ENCODE measurements at places on chromosomes 6 and 20. TPM values are rescaled to one million over a fixed set of nuclear protein-coding genes. Genes with fewer than 3 reads are reported as not detected.

SGK2 gene
- total RNA-seq = not detected

SLA2 gene
- 0.19 TPM for total RNA-seq

GRCh38 chr6:163173741-163174140, 240.8 kb upstream of the QKI start:
- H3K4me1 ChIP-seq = no peaks in the 10 kb centered on the region
- no peak overlapping the region for H3K27ac ChIP-seq
- H3K4me3 ChIP-seq = no peak overlapping the region
- no peaks in the 10 kb centered on the region for H3K36me3 ChIP-seq
- H3K27me3 ChIP-seq = no peaks in the 10 kb centered on the region

- peak; percentile 83 for DNase-seq
- no peaks in the 10 kb centered on the region for H3K4me1 ChIP-seq
- no peaks in the 10 kb centered on the region for H3K36me3 ChIP-seq
- no peaks in the 10 kb centered on the region for H3K27me3 ChIP-seq
- H3K27ac ChIP-seq = no peak overlapping the region
Measured at GRCh38 chr6:159151266-159151855, 17.8 kb upstream of the FNDC1 start.

DNA sequence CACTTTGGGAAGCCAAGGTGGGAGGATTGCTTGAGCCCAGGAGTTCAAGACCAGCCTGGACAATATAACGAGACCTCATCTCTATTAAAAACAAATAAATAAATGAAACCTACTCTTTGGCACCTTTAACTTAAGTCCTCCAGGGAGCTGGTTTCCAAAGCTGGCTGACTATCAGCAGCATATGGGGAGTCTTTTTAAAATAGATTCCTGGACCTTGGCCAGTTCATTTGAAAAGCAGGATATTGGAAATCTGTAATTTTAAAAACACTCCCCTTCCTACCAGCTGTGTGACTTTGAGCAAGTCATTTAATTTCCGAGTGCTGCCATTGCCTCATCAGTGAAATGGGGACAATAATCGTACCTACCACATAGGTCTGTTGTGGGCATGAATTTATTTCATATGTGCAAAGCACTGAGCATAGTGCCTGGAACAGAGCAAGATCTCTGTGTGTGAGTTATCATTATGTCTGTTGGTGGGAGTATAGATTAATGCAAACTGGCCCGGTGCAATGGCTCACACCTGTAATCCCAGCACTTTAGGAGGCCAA, 40.9 kb upstream of the PTPN1 start:
- H3K4me3 ChIP-seq = no peak overlapping the region
- no peak for DNase-seq
- H3K36me3 ChIP-seq = no peaks in the 10 kb centered on the region
- no peaks in the 10 kb centered on the region for H3K4me1 ChIP-seq

PHACTR3 gene
- not detected for total RNA-seq

DNA sequence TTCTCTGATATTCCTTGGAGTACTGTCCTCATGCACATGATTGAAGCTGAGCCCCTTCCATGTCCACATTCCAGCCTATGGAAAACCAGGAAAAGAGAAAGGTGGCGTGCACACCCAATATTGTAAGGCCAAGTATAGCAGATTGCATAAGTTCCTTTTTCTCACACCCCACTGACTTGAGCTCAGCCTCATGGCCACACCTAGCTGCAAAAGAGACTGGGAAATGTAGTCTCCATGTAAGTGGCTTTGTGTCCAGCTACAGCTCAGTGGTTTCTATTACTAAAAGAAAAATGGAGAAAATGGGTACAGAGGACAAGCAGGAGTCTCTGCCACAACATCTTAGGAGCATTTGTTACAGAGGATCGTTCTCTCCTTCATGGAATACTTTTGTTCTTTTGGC, 10.8 kb upstream of the UST start:
- H3K27ac ChIP-seq = no peak overlapping the region
- H3K4me3 ChIP-seq = no peak overlapping the region
- no peak for DNase-seq

C2 gene
- total RNA-seq = not detected

GRCh38 chr20:41534842-41535241, 83.3 kb downstream of the CHD6 start:
- H3K36me3 ChIP-seq = peaks cover 24% of the 10 kb centered on the region
- H3K4me3 ChIP-seq = no peak overlapping the region
- H3K27ac ChIP-seq = no peak overlapping the region
- no peaks in the 10 kb centered on the region for H3K4me1 ChIP-seq
- H3K27me3 ChIP-seq = no peaks in the 10 kb centered on the region
- DNase-seq = no peak

GRCh38 chr6:79223611-79224404, 10.7 kb downstream of the HMGN3 start:
- no peak for DNase-seq
- H3K4me3 ChIP-seq = no peak overlapping the region
- H3K36me3 ChIP-seq = no peaks in the 10 kb centered on the region
- H3K27me3 ChIP-seq = no peaks in the 10 kb centered on the region

- no peaks in the 10 kb centered on the region for H3K36me3 ChIP-seq
- no peak for DNase-seq
- H3K4me3 ChIP-seq = no peak overlapping the region
- no peaks in the 10 kb centered on the region for H3K4me1 ChIP-seq
- H3K27me3 ChIP-seq = no peaks in the 10 kb centered on the region
Measured at GRCh38 chr6:84556541-84557335, 207.7 kb downstream of the TBX18 start.

- no peaks in the 10 kb centered on the region for H3K4me1 ChIP-seq
- no peaks in the 10 kb centered on the region for H3K27me3 ChIP-seq
- DNase-seq = no peak
Measured at GRCh38 chr6:125363039-125363823, 61.5 kb upstream of the HDDC2 start.

GSTA2 gene
- total RNA-seq = not detected

DNA sequence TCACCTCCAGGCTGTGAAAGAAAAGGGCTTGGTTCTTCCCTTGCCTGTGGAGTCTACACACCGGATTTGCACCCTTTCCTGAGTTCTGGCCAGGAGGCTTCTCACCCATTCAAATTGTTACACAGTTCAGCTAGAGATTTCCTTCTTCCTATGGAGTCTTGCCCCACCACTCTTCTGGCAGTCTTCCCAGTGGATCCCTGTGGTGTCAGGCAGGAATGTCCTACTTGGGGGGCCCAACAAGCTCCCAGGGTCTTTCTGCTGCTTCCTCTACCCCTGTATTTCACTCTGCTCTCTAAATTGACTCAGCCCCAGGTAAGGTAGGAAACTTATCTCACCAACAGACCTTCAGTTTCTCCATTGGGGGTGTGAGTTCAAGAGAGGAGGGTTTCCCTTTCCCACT, 14.0 kb upstream of the CST9L start:
- no peak overlapping the region for H3K27ac ChIP-seq
- no peaks in the 10 kb centered on the region for H3K27me3 ChIP-seq
- DNase-seq = no peak

GRCh38 chr6:107877968-107878367, 53.9 kb upstream of the SCML4 start:
- no peak overlapping the region for H3K4me3 ChIP-seq
- H3K4me1 ChIP-seq = peaks cover 8% of the 10 kb centered on the region
- H3K36me3 ChIP-seq = peaks cover 25% of the 10 kb centered on the region
- no peak overlapping the region for H3K27ac ChIP-seq

DNA sequence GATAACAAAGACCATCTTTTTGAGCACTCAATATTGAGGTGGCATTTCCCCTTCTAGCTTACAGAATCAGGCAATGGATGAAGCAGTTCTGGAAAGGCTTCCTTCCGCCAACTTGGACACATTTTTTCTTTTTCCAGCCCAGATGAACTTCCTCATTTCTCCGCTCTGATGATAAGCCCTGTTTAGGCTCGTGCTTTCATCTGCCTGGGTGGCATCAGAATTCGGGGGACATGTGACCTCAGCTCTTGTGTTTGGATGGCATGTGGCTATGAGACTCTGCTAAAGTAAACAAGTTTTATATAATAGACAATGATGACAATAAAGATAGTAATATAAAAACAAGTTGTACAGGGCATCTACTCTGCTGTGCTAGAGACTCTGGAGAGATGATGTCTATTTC, 796.7 kb downstream of the DHX35 start:
- H3K27me3 ChIP-seq = no peaks in the 10 kb centered on the region
- no peak overlapping the region for H3K4me3 ChIP-seq
- H3K36me3 ChIP-seq = no peaks in the 10 kb centered on the region
- 0 out of 2 replicates have a peak, but pooled peaks cover 4% of the 10 kb centered on the region for H3K4me1 ChIP-seq
- no peak overlapping the region for H3K27ac ChIP-seq

MYB gene
- total RNA-seq = 11.8 TPM

- H3K4me3 ChIP-seq = no peak overlapping the region
- no peak for DNase-seq
- peaks cover 21% of the 10 kb centered on the region for H3K4me1 ChIP-seq
Measured at GRCh38 chr20:40781327-40782042, 92.4 kb upstream of the MAFB start.

AHI1 gene
- 9.5 TPM for total RNA-seq

- no peaks in the 10 kb centered on the region for H3K4me1 ChIP-seq
- H3K36me3 ChIP-seq = no peaks in the 10 kb centered on the region
- no peak for DNase-seq
- H3K27me3 ChIP-seq = no peaks in the 10 kb centered on the region
- no peak overlapping the region for H3K27ac ChIP-seq
Measured at GRCh38 chr6:166259296-166259977, 48.8 kb downstream of the PRR18 start.

DNA sequence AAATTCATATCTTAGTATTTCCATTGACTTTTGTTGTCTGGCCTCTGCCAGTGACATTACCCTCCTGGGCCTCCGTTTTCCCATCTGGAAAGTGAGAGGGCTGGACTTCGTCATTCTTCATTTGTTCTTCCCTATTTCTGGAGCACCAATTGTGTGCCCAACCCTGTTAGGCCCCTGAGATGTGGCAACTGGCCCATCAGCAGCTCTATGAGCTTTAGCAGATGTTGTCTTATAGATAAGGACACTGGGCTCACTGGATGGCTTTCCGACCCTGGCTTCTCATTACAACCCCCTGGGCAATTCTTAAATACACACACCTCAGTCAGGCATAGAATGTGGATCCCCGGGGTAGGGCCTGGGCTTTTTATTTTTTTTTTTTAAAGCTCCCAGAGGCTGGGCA, 14.7 kb downstream of the PABPC1L start:
- H3K27me3 ChIP-seq = no peaks in the 10 kb centered on the region
- no peak for DNase-seq
- no peak overlapping the region for H3K27ac ChIP-seq
- no peaks in the 10 kb centered on the region for H3K4me1 ChIP-seq

LSM14B gene
- 32.3 TPM for total RNA-seq

DNA sequence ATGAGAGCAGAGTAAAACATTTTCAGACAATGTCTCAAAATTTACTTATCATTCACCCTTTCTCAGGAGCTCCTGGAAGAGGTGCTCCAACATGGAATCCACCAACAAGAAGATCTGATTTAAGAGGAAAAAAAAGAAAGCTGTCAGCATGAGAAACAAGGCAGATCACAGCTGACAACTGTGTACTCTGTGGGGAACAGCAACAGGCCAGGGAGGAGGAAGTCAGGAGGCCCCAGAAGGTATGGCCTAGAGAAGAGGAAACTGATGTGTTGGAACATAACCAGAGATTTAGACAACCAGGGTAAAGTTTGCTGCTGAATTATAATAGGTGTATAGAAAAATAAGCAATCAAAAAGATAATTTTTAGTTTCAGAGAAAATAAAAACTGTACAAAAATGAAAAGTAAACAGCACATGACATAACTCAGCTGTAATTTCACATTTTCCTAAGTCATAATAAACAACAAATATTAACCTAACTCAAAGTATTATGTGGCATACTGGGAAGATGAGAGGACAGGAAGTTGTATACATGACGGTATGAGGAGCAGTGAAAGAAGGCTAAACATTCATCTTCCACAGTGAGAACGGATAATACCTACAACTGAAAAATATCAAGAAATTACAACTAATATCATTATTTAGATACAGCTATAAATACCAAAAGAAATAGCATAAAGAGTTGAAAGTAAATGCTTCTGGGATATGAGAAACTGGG, 113.6 kb upstream of the EMILIN3 start:
- no peaks in the 10 kb centered on the region for H3K27me3 ChIP-seq
- H3K4me1 ChIP-seq = peaks cover 17% of the 10 kb centered on the region
- H3K36me3 ChIP-seq = 0 out of 2 replicates have a peak, but pooled peaks cover 3% of the 10 kb centered on the region
- H3K27ac ChIP-seq = peak overlapping the region; percentile 43

- DNase-seq = no peak
- no peak overlapping the region for H3K4me3 ChIP-seq
- H3K27me3 ChIP-seq = no peaks in the 10 kb centered on the region
- H3K4me1 ChIP-seq = no peaks in the 10 kb centered on the region
Measured at GRCh38 chr6:109019911-109020310, 74.7 kb downstream of the SESN1 start.

DNA sequence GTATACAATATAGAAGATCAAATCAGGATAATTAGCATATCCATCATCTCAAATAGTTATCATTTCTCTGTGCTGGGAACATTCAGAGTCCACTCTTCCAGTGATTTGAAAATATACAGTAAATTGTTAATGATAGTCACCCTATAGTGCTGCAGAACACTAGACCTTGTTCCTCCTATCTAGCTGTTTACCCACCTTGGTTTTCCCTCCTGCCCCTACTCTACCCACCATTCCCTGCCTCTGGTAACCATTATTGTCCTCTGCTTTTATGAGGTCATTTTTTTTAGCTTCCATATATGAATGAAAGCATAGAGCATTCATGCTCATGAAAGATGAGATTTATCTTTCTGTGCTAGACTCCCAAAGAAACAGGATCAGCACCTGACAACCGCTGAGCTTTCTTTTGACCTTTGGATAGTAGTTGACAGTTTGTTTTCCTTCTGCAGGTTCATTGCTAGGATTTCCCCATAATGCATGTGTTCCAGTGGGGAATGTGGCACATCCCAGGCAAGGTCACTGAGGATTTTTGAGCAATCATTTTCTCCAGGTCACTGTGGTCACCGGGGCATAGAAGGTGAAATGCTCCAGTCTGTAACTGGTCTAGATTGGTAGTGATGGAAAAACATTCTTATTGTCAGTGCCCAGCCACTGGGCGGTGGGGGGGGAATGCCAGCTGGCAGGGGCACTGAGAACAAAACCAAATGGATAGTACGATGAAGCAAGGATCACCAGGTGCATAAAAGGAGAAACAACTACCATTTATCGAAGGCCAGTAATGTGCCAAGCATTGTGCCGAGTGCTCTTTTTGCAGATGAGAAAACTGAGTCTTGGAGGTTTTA, 33.6 kb upstream of the BCAS1 start:
- H3K27me3 ChIP-seq = no peaks in the 10 kb centered on the region
- no peak for DNase-seq
- no peaks in the 10 kb centered on the region for H3K36me3 ChIP-seq
- no peak overlapping the region for H3K27ac ChIP-seq

Measured in Karpas-422 (cell line).